ENCODE measurements at places on chromosomes 2 and 18.
A peak's percentile ranks its signal among the peaks of the same experiment; 100 is the strongest.

GRCh38 chr18:55875371-55875901, 287.4 kb upstream of the TCF4 start:
- DNase-seq: peak; percentile 81

GRCh38 chr2:3885629-3886628, 182.6 kb downstream of the DCDC2C start:
- no peak for DNase-seq

DNA sequence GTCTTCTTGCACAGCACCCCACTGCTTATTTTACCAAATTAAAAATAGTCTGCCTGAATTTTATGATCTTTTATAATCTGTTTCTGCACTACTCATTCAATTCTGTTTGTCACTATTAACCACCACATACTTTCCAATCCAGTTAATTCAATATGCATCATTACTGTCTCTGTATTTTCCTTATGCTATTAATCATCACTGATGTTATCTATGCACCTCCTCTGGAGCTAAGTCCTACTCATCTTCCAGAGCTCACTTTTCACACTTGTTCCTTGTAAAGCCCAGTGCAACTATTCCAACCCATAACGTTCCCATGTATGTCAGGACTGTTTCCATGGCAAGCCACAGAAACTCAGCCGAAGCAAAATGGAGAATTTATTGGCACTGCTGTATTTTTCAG, 713.6 kb downstream of the PLCL1 start:
- no peak for DNase-seq

DNA sequence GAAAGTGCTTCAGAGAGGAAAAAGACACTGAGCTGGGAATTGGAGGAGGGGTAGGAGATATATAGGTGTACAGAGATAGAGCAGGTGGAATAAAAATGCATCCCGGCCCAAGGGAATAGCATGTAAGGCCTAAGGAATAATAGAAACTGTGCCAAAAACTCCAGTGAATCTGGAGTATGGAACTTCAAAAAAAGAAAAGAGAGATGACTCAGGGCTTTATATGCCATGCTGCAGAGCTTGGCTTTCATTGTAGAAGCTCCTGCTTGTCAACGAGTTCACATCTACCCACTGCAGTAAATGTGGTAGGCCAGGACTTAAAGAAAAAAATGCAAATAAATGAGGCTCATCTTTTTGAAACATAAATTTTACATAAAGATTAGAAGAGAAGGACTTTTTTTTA, 131.8 kb downstream of the MREG start:
- no peak for DNase-seq

DNA sequence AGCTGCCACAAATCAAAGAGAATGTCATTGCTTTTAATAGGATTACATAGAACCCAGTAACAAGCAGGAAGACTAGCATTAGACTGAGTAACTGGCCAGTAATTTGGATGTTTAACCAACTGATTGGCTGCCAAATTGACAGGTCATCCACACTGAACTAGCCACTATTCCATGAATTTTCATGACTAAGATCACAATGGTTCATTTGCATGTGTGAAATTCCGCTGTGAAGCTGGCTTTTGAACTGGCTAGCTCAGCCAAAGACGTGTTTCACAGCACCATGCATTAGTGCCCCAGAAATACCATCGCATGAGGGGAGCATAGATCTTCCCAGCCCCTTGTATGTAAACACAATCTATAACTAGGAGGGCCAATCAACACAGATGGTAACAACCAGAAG, 649.8 kb downstream of the ARHGAP15 start:
- DNase-seq: peak; percentile 9

DNA sequence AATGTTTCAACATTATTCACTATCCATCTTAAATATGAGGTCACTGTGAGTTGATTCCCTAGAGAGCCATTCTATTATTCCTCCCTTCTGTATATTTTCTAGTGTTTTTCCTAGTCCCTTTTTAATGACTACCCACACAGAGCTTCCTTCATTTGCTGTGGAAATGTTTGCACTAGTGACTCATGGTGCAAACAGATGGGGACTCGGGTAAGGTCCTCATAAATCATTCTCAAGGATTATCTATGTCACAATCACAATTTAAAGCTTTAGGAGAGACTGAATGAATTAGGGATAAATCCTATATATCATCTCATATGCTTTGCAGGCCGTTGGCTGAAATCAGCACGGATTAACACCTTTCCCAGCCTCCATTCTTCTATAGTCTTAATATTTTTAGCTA, 159.6 kb downstream of the DCC start:
- no peak for DNase-seq

DNA sequence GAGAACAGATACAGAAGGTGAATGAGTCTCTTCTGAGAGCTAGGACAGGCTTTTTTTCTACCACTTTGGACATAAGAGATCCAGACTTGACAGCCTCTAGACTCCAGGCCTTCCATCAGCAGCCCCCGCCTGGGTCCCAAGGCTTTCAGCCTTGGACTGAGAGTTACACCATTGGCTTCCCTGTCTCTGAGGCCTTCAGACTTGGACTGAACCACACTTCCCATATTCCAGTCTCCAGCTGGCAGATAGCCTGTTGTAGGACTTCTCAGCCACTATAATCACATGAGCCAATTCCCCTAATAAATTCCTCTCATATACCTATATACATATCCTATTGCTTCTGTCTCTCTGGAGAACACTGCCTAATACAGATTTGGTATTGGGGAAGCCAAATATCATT, 128.2 kb downstream of the MCFD2 start:
- no peak for DNase-seq

GRCh38 chr2:134679745-134680144, 39.1 kb downstream of the TMEM163 start:
- no peak for DNase-seq

DNA sequence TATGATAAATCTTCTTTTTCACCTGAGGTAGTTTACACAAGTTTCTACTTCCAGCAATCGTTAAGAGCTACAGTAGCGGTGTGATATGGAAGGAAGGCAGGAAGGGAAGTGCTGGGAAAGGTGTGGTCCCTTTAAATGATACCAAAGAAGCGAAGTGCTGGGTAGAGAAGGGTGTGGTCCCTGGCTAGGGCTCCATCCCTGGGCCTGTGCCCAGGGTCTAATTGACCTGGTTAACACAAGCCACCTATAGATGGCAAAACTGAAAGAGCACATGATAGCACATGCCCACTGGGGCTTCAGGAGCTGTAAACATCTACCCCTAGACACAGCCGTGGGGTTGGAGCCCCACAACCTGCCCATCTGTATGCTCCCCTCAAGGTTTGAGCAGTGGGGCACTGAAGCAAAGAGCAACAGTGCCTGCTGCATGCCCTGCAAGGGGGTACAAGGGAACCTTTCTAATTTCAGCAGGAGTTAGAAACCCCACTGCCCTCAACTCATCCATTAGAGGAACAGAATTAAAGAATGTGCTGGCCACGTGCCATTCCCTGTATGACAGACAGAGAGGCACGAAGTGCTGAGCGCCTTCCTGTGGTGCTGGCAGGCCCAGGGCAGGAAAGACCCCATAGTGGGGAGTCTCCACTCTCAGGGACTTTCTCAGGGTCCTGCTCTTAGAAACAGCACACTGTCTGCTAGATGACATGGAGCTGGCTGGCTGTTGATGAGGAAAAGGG, 153.1 kb upstream of the LMAN1 start:
- DNase-seq: no peak

DNA sequence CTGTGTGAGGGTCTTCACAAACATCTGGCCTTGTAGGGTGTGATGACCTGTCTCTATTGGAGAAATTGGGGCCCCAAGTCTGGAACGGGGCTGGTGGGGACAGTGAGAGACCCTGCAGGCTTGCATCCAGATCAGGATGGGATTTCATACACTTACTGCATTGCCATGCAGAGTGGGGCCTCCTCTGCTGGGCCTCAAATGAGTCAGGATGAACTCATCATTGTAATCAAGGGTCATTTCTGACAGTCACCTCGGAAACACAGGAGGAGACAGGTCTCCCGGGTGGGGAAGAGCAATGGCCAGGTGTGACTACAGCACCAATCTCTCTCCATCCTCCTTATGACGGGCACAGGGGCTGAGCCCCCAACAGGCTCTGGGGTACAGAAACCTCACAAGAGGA, 48.1 kb upstream of the GALR1 start:
- no peak for DNase-seq

DNA sequence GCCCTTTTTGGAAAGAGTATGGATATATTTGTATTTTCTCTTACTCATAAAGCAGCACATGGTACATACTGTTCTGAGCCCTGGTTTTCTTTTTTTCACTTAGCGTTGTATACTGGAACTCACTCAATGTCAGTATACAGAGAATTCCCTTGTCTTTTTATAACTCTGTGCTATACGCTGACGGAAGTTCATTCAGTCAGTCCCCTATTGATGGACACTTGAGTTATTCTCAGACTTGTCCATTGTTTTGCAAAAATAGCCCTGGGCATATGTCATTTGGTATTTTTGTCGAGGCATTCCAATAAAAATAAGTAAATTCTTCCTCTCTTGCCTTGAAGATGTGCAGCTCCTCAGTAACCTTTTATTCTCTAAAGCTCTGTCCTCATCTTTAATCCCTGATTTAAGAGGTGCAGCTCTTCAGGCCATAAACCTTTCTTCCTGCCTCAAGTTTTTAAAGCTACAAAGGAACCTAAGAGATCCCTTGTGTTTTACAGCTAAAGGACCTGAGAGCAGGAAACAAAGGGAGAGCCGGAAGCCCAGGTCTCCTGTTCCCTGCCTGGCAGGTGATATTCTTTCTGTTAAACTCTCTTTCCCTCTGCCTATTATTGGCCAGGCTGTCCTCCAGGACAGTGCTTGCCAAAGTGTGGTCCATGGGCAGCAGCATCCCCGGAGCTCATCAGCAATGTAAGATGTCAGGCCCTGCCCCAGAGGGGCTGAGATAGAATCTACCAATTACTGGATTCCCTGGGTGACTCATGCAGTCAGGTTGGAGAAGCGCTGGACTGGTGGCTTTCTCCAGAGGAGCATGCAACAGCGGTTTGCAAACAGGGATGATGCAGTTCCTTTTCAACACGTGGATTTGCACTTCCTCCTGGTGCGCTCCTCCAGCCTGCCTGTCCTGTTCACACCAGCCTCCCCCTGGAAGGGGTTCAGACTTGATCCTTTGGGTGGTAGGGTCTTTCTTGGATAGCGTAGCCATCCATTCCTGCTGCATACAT, 158.0 kb downstream of the NEDD4L start:
- DNase-seq: no peak

DNA sequence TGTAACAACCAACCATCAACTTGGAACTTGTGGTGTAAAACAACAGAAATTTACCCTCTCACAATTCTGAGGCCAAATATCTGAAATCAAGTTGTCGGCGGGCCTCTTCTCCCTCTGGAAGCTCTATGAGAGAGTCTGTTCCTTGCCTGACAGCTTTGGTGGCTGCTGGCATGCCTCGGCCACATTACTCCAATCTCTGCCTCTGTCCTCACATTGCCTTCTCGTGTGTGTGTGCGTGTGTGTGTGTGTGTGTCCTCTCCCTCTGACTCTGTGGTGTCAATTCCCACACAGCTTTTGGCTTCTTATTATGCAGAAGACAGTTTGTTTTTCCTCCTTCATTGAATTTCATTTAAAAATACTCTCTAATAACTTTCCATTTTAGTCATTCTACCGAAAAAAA, 50.4 kb downstream of the ZDBF2 start:
- DNase-seq: no peak

DNA sequence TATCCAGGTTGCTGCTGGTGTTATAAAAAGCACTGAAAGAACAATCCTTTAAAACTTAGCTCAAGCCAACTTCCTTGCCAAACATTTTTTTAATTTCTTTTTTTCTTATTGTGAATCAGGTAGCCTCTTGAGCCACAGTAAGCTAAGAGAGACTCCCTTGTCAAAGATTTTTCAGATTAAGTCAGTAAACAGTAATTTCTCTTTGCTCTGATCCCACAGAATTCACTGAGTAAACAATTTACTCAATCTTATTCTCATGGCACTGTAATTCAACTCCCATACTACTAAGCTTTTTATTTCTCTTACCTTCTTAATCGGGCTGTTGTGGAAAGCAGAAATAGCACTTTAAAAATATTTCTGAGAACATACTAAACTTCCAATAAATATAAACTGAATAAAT, 82.7 kb downstream of the C2orf74 start:
- no peak for DNase-seq

GRCh38 chr18:25830787-25831186, 259.6 kb downstream of the SS18 start:
- no peak for DNase-seq

DNA sequence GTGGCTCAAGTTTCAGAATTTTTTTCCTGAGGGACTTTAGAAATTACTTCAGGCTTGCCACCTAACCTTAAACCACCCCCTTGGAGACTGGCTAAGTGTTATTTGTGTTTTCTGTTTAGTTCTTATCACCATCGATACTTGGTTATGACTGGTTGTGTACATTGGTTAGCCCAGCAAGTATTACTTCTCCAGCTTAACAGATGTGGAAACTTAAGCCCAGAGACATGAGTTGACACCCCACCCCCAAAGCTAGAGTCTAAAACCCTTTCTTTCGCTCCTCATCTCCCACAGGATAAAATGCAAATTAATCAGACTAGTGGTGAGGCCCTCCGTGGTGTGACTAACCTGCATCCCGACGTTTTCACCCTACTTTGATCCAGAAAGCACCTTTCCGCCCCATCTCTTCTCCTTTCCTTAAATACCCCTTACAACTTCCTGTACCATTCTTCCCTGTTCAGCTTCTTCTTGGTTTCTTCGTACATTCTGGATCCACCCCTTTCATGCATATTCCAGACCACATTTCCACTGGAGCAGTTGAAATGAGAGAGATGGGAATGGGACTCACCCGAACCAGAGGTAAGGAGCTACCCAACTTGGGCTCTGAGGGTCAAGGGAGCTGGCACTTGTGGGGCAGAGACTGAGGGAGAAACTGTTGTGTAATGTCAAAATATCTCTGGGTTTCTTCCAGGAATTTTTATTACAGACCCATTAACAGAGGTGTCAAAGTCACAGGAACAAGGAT, 819 bp upstream of the MAP3K2 start:
- no peak for DNase-seq

GRCh38 chr2:38598991-38599295, 3.8 kb downstream of the HNRNPLL start:
- DNase-seq: no peak

- DNase-seq: no peak
Observed at GRCh38 chr2:148300544-148300943, 279.7 kb downstream of the MBD5 start.

DNA sequence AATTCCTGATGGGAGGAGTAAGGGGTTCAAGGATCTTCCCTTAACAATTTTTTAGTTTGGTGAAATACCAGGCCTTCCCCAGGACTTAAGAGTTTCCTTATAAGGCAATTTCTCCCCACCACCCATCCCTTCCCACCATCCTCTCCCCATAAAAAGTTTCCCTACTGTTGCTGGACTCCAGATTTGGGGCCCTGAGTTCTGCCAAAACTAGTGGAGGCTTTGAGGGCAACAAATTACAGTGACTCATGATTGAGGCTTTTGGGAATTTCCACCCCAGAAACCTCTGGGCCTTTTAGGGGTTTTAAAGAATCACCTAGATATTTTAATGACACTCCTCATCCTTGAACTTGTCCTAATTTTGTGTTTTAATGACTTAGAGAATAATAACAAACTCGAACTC, 14.3 kb upstream of the EN1 start:
- no peak for DNase-seq

- no peak for DNase-seq
Observed at GRCh38 chr18:43175257-43175656, 59.8 kb upstream of the RIT2 start.
